ENCODE measurements at places on chromosomes 2 and 18.

- DNase-seq = no peak
Observed at GRCh38 chr2:176496761-176497160, 227.5 kb downstream of the MTX2 start.

- DNase-seq = no peak
Observed at GRCh38 chr2:53378791-53379190, 388.8 kb upstream of the CHAC2 start.

DNA sequence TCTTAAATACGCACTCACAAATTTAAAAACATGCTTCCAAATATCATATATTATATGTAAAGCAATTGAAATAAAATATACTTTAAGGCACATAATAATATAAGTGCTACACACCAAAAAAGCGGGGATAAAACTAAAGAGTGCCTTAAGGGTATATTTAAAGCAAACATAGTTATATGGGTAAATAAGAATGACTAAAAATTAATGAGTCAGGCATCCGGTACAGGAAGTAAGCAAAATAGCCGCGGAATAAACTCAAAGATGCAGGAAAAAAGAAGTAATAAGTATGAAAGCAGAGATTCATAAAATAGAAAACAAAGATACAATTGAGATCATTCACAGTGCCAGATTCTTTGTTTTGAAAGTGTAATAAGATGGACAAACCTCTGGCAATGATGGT is 503.5 kb upstream of the SOX11 start:
- DNase-seq = no peak

GRCh38 chr2:61721382-61721781 is 132.5 kb downstream of the FAM161A start:
- DNase-seq = no peak

DNA sequence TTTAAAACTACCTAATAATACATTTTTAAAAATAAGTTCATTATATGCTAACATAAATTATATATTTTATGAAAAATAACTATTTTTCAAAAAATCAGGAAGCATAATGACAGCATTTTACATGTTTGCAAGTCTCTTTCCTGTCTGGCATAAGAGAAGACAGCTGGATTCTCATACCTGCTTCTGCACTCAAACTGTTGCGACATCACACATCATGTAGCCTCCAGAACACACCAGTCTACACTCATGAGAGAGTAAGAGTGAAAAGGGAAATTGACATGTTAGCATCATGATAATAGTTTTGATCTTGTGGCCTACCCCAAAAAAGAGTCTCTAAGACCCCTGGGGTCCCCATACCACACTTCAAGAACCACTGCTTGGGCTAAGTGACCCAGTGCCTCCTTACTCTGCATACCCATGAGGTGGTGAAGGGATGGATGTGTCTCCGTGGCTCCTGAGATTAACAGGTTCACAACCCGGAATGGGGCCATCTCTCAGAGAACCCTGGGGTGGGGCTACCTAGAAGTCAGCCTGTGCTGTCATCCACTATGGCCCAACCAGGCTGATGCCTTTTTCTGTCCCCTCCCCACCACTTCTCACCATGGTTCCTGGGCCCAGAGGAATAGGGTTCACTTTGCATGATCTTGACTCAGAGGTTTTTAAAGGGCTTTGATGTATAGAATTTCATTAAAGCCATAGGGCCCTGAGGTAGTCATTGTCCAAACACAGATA is 102.6 kb upstream of the DAPL1 start:
- DNase-seq = no peak

DNA sequence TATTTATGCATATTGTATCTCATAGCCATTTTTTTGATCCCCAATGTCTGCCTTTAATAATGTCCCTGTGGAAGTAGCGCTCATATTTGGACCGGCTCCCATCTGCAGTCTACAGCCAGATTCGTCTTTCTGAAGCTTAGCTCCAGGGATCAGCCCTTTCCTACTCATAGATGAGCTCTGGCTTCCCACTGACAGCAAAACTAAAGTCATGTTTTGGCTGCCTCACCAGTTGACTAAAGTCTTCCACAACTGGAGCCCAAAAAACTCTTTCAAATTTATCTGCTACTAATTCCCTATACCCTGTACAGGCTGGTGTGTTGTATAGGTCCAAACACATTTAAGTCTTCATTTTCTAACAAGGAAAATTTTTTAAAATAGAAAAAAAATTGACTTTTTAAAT is 294.2 kb upstream of the HNMT start:
- DNase-seq = peak; percentile 39
